T-helper 2 cell treated with Interferon-gamma antibody and Interleukin-4, amounts not matched to agents 5 μg/mL and 100 μg/mL, for 36 hours (primary cell): ENCODE measurements at places on chromosomes 4 and X.
A peak's percentile ranks its signal among the peaks of the same experiment; 100 is the strongest.

DNA sequence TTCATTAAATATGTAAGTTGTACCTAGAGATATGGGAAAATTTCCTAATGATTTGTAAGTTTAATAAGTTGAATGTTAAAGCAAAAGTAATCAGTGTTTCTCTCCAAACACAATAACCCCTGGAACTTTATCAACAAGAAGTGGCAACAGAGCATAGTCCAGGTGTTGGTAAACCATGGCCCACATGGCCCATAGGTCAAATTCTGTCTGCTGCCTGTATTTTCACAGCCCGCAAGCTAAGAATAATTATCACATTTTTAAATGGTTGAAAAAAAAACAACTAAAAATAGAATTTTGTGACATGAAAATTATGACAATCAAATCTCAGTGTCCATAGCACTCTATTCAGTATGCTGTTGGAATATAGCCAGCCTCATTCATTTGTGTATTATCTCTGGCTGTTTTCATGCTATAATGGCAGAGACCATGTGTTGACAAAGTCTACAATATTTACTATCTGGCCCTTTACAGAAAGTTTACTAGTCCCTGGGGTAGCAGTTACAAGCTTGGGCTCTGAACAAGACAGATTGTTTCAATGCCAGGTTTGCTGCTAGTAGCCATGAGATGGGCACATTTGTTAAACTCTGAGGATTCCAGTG lies 395.8 kb downstream of the GASK1B start:
- H3K27ac ChIP-seq, result no peak overlapping the region
- no peak overlapping the region for H3K4me3 ChIP-seq
- H3K4me1 ChIP-seq, result no peaks in the 10 kb centered on the region
- DNase-seq, result no peak
- H3K36me3 ChIP-seq, result no peaks in the 10 kb centered on the region

DNA sequence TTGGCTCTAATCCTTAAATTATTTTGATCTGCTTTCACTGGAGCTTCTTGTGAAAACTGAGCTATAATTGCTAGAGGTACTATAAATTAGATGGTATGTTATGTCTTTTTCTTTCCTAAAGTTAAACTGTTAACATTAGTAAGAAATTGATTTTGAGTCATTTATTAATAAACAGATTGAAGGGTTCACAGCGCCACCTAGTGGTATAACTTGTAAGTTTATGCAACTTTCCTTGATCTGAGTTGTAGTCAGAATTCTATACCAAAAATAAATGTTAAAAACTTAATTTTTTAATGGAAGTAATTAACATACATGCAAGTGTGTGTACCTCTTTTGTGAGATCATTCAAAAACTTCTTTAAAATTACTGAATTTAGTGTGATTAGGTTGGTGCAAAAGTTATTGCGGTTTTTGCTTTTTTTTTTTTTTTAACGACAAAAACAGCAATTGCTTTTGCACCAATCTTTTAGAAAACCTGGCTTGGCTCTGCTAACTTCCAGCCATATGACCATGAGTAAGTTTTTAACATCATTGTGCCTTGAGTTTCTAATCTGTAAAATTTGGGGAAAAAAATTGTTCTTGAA lies 151.5 kb downstream of the CENPC start:
- no peak overlapping the region for H3K27ac ChIP-seq
- peaks cover 4% of the 10 kb centered on the region for H3K27me3 ChIP-seq
- DNase-seq, result no peak
- no peak overlapping the region for H3K4me3 ChIP-seq
- H3K36me3 ChIP-seq, result no peaks in the 10 kb centered on the region

DNA sequence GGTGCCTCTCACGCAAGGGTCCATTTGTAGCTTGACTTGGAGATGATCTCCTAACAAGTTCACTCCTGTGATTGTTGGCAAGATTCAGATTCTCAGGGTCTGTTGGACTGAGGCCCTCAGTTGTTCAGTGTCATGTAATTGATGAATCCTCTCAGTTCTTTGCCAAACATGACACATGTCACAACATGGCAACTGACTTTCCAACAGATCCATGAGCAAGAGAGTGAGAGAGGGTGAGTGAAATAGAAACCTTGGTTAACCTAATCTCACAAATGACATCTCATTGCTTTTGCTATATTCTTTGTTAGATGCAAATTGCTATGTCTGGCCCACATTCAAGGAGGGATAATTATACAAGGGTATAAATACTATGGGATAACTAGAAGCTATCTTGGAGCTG lies 231.0 kb upstream of the PCDH10 start:
- H3K27me3 ChIP-seq, result no peaks in the 10 kb centered on the region
- H3K4me3 ChIP-seq, result no peak overlapping the region
- no peaks in the 10 kb centered on the region for H3K36me3 ChIP-seq
- DNase-seq, result no peak
- H3K4me1 ChIP-seq, result no peaks in the 10 kb centered on the region

GRCh38 chr4:55609393-55609866 lies 17.4 kb upstream of the PDCL2 start:
- no peak overlapping the region for H3K4me3 ChIP-seq
- no peak for DNase-seq
- H3K36me3 ChIP-seq, result no peaks in the 10 kb centered on the region
- H3K27ac ChIP-seq, result no peak overlapping the region

DNA sequence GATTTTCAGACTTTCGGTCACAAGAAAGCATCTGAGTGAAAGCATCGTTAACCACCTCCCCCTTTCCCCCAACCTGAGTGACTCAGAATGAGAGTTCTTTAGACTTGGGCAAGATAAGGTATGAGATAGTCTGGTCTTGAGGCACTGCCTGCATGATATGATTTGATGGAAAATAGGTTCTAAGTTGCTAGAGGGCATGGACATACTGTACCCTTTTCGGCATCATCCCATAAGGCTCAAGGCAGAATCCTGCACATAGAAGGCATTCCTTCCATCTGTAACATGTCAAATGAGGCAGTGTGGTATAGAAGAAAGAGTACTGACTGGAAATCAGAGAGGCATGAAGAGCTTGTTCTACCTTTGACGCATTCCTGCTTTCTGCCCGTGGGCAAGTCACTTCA lies 16.8 kb upstream of the AMOT start:
- peaks cover 4% of the 10 kb centered on the region for H3K27me3 ChIP-seq
- peaks cover 8% of the 10 kb centered on the region for H3K4me1 ChIP-seq
- no peaks in the 10 kb centered on the region for H3K36me3 ChIP-seq
- DNase-seq, result no peak

- no peak for DNase-seq
- H3K4me1 ChIP-seq, result no peaks in the 10 kb centered on the region
- no peaks in the 10 kb centered on the region for H3K27me3 ChIP-seq
- no peak overlapping the region for H3K27ac ChIP-seq
- no peak overlapping the region for H3K4me3 ChIP-seq
- H3K36me3 ChIP-seq, result no peaks in the 10 kb centered on the region
These were observed 45.1 kb upstream of the SLC4A4 start for GRCh38 chr4:71293705-71294104.

- no peak overlapping the region for H3K4me3 ChIP-seq
- no peak for DNase-seq
- H3K27ac ChIP-seq, result no peak overlapping the region
- peaks cover 24% of the 10 kb centered on the region for H3K36me3 ChIP-seq
- peaks cover 12% of the 10 kb centered on the region for H3K4me1 ChIP-seq
These were observed 23.1 kb downstream of the SASH3 start for GRCh38 chrX:129802863-129803262.

DNA sequence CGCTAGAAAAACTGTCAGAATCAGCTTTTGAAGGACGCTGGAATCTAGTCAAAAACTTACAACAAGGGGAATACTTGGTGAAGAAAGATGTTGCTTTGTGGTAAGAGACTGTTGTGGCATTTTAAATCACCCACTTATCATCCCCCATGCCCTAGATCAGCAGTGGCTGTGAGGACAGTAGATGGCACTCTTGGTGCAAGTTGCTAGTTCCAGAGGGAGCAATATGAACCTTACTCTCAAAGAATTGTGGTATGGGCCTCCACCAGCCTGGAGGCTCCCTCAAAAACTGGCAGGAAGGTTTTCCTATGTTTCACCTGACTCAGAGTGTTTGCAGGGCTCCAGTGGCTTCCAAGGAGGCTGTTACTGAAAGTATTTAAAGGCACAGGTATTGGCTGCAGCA lies 37.7 kb upstream of the SLC16A2 start:
- peak; percentile 4 for DNase-seq
- H3K4me3 ChIP-seq, result no peak overlapping the region
- no peak overlapping the region for H3K27ac ChIP-seq
- H3K4me1 ChIP-seq, result no peaks in the 10 kb centered on the region
- H3K27me3 ChIP-seq, result no peaks in the 10 kb centered on the region
